ENCODE measurements at places on chromosomes 3 and 15.

GRCh38 chr3:155372281-155372680 lies 78.8 kb upstream of the STRIT1 start:
- no peak for DNase-seq

DNA sequence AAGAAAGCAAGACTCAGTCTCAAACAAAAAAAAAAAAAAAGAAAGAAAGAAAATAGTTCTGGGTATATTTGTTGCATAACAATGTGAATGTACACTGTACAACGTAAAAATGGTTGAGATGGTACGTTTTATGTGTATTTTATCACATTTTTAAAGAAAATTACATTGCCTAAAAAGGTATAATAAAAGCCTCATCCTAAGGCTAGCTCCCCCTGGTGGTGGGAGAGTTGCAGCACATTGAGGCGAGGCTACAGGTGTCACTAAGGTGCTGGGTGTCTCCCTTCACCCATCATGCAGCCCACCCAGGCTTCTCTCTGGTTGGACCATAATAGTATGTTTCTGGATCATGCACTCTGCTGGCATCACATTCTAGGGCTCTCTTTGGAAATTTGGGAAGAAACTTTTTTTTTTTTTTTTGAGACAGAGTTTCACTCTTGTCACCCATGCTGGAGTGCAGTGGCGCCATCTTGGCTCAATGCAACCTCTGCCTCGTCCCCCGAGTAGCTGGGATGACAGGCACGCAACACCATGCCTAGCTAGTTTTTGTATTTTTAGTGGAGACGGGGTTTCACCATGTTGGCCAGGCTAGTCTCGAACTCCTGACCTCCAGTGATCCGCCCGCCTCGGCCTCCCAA lies 12.4 kb upstream of the RAB11A start:
- DNase-seq: peak; percentile 78

GRCh38 chr3:133277813-133278212 lies 122.0 kb upstream of the BFSP2 start:
- DNase-seq: no peak

GRCh38 chr15:85407421-85408269 lies 27.2 kb downstream of the AKAP13 start:
- DNase-seq: peak; percentile 13

- peak; percentile 11 for DNase-seq
Measured at GRCh38 chr3:16482770-16483531, 30.5 kb downstream of the RFTN1 start.

DNA sequence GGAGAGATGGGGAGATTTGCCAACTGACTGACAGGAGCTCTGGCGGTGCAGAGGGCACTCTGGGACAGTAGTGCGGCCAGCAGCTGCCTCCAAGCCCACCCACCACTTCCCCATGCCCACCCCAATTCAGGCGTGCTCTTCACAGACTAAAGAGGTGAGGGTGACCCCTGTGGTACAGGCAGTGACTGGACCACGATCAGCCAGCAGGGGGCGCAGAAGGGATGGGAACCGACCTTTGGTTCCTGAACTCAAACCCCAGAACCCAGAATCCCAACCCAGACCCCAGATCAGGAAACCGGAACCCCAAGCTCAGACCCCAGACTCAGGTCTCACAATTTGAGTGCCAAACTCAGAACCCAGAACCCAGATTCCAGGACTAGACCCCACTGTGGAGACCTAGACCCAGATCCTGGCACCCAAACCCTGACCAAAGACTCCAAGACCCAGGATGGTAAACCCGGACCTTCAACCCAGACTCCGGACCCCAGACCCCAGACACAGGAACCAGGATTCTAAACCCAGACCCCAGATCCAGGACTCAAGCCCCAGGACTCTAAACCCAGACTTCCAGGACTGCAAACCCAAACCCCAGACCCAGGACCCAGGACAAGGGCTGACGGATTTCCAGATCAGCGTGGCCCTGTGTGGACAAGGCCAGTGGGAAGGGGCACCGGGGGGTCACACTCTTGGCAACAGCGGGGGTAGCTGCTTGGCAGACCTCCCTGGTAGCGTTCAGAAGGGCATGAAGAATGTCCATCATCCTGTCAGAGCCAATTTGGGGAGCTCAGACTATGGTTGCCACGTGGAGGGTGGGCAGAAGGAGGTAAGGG lies 3.7 kb upstream of the MYL3 start:
- DNase-seq: peak; percentile 67

DNA sequence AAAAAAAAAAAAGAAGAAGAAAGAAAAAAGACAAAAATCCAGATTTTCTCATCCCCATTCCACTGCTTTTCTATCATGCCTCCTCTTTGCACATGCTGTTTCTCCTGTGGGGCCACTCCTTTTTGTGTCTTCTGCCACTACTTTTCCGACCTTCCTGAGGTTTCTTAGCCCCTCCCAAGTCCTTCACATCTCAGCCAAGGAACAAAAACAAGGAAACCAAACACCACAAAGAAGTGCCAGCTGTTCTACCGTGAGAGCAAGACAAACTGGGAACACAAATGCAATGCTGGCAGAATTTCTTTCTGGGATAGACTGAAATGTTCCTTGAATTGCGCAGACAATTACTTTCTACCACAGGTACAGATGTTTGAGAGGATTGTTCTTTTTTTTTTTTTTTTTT lies 83.2 kb downstream of the MB21D2 start:
- no peak for DNase-seq

DNA sequence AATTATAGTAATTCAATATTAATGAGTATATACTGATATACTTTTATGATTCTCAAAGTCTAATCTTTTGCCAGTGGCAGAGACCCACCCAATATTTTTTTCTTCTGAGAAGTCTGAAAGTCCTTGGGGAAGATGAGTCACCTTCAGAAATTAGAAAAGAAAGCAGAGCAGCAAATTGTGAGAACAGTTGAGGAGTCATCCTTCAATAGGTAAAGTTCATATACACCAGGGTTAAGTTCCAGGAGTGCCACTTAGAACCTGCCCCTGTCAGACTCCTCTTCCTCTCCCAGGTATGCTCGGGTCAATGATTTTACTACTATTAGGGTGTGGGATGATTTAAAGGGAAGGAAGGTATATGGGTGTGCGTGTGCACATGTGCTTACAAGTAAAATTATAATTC lies 7.1 kb downstream of the CLRN1 start:
- no peak for DNase-seq

DNA sequence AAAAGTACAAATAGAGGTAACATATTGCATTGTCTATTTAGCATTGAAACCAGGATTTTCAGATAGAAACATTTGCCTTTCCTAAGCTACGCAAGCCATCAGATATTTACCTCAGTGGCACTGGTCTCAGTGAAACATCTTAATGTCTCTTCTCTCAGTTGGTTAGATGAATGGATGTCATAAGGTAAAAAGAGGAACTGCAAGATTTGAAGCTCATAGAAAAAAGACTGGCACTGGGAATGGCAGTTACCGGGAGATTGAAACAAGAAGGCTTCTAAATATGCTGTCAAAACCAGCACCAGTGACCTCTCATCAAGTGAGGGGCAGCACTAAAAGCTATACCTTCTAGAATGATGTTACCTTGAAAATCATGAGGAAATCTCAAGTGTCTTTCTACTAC lies 486.4 kb downstream of the FHIT start:
- no peak for DNase-seq

GRCh38 chr15:27867861-27868260 lies 231.3 kb downstream of the OCA2 start:
- no peak for DNase-seq

DNA sequence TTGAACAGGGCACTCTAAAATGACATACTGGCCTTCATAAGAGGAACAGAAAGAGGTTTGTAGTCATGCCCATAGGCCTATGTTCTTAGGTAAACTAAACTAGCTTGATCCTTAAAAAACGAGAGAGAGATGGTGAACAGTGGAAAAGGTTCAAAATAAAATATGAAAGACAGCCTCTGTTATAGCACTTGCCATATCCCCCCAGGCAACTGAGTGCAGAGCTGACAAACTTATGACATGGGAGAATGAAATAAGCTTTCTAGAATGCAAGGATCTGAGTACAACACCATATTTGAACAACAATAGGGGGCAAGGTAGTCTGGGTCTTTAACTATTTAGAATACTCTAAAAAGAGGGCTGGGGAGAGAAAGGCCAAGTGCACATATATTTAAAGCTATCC lies 700.6 kb upstream of the CFAP20DC start:
- DNase-seq: no peak

GRCh38 chr15:84600331-84600686 lies 500 bp upstream of the ZSCAN2 start:
- DNase-seq: peak; percentile 30

DNA sequence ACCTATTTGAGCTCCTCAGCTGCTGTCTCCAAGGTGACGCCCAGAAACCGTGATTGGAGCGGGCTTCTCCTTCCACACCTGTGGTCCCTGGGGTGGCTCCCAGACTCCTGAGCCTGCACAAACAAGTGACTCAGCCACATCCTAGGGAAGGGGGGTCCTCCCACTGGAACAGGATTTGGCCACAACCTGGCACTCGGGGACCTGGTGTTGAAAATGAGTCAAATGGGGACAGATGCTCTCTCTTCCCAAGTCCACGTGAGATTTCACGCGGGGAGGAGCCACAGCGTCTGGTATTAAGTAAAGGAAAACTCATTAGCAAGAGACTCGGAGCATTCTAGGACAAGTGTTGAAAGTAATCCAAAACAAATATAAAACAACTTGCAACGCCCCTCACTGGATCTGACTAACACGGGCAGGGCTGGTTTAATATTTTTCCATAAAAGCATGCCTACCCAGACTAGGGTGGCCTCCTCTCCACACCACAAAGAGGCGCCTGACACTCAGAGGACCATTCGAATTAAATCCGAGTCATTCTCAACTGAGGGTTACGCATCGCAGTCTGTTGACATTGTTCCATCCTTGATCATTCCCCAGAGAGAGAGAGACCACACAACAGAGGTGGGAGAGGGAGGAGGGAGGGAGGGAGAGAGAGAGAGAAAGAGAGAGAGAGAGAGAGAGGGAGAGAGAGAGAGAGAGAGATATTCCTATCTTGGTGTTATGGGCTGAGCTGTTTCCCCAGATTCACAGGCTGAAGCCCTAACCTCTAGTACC lies 74.4 kb downstream of the MGLL start:
- no peak for DNase-seq

DNA sequence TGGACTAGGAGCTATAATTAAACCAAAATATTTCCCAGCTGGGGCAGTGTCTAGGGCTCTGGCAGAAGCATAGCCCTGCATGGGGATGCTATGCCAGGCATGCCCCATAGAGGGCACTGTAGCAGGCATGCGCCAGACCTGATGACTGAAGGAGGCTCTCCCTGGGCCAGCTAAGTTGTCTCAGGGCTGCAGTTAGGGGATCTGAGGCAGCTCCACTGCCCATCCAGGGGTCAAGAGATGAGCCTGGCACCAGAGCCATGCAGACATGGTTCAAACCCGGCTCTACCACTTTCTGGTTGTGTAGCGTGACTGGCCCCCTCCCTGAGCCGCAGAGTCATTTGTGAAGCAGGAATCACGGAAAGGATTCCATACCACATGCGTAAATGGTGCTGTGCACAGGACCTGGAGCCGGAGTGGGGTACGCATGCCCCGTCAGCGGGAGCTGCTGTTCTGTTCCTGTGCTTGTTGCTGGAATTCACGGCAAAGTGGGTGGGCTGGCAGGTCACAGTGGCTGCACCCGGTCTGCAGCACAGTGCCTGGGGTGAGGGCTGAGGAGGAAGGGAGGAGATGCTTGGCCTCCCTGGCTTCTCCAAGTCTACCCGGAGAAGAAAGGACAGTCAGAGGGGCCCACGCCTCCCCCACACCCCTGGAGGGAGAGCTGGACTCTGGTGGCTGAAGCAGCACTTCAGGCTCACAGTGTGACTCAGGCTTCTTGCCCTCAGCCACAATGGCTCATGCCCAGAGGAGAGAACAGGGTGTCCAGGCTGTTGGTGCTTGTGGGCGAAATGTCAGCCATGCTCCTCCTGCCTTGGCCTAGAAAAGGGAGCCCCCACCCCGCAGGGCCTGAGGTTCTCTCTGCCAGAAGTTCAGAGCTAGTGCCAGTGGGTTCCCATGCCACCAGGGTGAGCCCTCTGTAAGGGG lies 43.1 kb downstream of the DNASE1L3 start:
- peak; percentile 73 for DNase-seq

GRCh38 chr15:85639752-85640381 lies 154.9 kb downstream of the KLHL25 start:
- no peak for DNase-seq

DNA sequence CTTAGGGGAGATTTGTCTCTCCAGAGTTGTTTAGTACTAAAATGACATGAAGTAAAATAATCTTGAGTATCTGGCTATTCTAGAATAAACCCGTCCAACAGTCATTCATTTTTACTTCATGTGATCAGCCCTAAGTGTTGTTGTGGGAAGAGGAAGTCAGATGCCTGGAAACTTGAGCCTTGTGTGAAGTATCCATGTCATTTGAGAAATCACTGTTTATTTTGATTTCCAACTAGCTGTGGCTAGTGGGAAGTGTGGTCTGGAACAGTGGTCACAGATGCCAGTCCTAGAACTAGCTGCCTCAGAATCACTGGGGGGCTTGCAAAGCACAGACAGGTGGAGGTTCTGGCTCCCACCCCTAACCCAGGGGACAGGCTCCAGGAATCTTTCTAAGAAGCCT lies 77.7 kb upstream of the LIMD1 start:
- no peak for DNase-seq

DNA sequence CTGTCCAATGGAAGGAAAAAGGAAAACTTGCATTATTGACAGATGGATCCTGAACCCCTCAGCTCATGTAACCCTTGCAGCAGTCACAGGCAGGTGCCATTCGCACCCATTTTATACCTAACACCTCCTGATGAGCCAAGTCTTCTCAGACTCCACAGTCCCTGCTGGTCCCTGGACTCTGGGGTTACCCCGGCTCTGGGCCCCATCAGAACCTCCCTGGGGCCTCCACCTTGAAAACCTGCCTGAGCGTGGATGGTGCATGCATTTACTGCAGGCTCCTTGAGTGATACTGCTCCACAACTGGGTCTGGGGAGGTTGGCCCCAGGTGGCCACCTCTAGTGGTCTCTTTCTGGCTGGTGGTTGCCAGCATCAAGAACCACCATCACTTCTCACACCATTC lies 15.9 kb upstream of the DOCK3 start:
- DNase-seq: no peak

- no peak for DNase-seq
Measured at GRCh38 chr15:37009288-37009687, 91.1 kb downstream of the MEIS2 start.

DNA sequence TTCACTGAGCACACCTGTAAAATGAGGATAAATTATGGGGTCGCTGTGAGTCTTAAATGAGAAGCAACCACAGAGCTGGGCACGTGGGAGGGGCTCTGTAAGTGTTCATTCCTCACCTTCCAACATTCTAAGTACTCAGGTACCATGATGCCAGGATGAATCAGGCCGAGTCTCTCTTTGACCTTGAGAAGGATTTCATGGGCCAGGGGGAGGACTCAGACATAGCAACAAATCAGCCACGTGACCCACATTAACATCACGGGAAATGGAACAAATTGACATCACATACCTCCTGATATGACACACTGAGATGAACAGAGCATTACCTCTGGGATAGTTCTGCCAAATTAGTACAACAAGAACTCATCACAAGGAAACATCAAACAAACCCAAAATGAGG lies 35.2 kb upstream of the USP3 start:
- no peak for DNase-seq
